ENCODE measurements at places on chromosomes 11 and 22.
A peak's percentile ranks its signal among the peaks of the same experiment; 100 is the strongest.

DNA sequence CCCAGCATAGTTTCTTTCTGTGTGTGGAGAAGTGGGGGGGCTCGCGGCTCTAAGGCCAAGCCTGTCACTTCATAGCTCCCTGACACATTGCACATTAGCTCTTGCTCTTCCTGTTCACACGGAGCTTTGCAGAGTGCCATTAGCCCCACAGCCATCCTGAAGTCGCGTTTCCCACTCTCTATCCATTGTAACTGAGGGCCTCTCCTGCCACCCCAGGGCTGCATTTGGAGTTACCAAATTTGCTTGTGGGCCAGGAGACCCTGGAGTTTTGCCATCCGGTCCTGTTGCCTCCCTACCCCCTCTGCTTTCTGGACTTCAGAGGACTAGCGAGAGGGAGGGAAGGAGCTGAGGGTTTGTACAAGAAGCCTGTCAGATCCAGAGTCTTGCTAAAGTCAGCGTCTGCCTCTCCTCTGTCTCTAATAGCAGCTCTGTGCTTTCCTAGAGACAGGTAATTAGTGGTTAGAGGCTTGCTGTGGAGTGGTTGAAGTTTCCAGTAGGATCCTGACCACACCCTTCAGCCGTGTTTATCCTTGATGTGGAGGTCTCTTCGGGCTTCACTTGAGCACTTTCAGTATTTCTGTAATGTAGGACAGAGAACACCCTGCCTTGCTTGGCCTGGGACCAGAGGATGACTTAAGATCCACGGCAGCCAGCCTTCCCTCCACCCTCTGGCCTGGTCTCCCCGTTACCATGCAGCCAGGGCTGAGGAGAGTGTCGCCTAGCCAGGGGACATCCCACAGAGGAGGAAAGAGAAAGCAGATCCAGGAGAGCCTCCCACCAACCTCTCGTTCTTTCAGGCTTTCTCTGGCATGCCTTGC is 14.1 kb downstream of the DCPS start:
- no peak for DNase-seq

GRCh38 chr11:44887636-44888035 is 63.0 kb downstream of the TP53I11 start:
- DNase-seq, result no peak

DNA sequence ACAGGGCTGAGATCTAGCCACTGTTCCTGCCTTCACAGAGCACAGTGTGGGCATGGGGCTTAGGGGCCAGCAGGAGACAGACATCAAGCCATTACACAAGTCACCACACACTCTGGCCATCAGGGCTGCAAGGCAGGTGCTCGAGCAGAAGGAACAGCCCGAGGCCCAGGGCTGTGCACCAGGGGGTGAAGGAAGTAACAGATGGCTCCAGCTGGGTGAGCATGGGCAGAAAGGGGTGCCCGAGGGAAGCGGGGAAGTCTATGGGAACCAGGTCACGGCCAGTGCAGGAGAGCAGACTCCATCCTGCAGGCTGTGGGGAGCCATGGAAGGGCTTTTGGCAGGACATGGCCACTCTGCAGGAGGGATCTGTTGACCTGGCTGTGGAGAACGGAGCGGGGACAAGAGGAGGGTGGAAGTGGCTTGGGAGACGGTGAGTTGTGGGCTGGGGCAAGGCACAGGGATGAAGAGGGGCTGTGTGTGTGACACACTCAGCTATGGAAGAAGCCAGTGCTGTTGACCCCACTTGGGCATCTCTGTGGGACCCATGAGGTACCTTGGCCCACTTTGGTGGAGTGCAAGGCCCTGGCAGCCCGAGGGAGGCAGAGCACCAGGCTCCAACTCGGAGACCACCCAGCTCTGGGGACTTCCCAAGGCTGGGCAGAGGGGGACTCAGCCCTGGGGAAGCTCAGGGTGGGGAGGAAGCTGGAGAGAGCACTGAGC is 3.6 kb downstream of the C11orf68 start:
- no peak for DNase-seq

- DNase-seq, result no peak
Measured at GRCh38 chr22:39750759-39751158, 142.8 kb downstream of the ENTHD1 start.

GRCh38 chr11:119529063-119529845 is 106.3 kb upstream of the THY1 start:
- DNase-seq, result no peak

- DNase-seq, result no peak
Measured at GRCh38 chr11:13698132-13698531, 29.7 kb downstream of the FAR1 start.

- DNase-seq, result no peak
Measured at GRCh38 chr11:127679816-127680545, 679.4 kb upstream of the KIRREL3 start.

GRCh38 chr11:75158696-75159150 is 7.8 kb downstream of the SLCO2B1 start:
- DNase-seq, result no peak

- no peak for DNase-seq
Measured at GRCh38 chr22:39185601-39186012, 33.1 kb upstream of the CBX7 start.

DNA sequence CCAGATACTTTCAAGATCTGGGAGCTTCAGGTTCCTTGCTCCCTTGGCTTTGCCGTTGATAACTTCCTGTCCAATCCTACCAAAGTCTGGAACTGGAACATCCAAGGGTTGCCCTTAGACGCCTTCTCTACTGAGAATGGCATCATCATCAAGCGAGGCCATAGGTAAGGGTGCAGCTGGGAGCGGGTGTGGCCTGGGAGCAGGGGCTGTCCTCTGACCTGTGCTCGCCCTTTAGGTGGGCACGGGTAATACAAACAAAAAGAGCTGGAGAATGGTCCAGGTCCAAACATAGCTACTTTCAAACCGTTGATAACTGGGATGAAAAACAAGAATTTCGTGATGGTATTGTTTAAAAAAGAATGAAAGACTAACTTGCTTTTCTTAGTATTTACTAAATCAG is 25.0 kb downstream of the CASP12 start:
- DNase-seq, result no peak

- no peak for DNase-seq
Measured at GRCh38 chr11:108616549-108616948, 23.0 kb upstream of the EXPH5 start.

- no peak for DNase-seq
Measured at GRCh38 chr22:36324414-36324813, 63.4 kb downstream of the MYH9 start.

GRCh38 chr11:75812542-75813040 is 2.4 kb upstream of the UVRAG start:
- no peak for DNase-seq

DNA sequence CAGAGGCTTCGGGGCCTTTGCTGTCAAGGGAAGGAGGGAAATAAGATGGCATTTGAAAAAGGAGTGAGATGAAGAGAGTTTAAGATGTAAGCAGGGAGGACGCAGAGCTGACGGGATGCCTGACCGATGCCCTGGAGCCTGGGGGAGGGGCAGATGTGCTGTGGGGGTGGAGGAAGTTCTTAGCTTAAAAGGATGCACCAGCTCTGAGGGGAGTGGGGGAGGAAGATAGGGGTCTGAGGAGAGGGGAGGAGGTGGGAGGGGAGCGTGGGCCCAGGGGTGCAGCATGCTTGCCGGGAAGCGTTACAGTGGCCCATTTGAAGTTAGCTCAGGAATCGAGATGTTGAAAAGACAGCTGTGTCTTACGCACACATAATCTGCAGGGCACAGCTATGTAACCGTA is 56.3 kb downstream of the RPS6KA4 start:
- no peak for DNase-seq

DNA sequence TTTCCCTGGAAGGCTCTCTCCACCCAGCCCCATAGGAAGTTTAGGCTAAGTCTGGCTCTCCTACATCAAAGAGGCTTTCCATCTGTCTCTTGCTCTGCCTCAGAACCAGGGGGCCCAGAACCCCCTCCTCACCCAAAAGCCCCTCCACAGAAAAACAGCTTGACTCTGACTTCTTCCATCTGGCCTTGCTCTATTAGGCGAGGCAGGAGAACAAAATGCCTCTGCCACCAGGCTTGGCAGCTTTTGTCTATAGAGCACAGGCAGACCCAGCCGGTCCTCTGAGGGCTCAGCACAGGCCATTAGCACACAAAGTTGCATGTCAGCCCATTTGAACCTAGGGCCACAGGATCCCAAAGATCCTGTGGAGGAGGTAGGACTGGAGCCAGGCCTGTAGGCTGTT is 75.7 kb upstream of the SUSD2 start:
- DNase-seq, result no peak

- DNase-seq, result no peak
Measured at GRCh38 chr22:27637604-27638003, 164.0 kb downstream of the MN1 start.

DNA sequence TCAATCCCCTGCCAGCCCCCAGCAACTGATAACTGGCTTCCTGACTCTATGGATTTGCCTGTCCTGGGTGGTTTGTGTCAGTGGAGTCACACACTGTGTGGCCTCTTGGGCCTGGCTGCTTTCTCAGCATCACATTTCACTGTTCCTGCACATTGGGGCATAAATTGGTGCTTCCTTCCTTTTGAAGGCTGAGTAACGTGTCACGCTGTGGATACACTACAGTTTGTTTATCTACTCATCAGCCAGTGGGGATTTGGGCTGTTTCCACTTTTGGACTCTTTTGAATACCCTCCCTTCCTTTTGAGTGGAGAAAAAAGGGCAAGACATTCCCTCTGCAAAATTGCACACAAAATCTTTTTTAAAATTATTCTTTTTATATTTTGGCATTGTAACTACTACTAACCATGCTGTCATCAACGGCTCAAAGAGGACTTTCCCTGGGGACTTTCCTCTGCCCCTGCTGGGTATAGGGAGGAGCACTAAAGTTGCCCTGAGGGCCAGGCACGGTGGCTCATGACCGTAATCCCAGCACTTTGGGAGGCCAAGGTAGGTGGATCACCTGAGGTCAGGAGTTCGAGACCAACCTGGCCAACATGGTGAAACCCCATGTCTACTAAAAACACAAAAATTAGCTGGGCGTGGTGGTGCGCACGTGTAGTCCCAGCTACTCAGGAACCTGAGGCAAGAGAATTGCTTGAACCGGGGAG is 7.8 kb upstream of the CELSR1 start:
- peak; percentile 88 for DNase-seq

- DNase-seq, result no peak
Measured at GRCh38 chr22:25749420-25750169, 7.6 kb downstream of the MYO18B start.

DNA sequence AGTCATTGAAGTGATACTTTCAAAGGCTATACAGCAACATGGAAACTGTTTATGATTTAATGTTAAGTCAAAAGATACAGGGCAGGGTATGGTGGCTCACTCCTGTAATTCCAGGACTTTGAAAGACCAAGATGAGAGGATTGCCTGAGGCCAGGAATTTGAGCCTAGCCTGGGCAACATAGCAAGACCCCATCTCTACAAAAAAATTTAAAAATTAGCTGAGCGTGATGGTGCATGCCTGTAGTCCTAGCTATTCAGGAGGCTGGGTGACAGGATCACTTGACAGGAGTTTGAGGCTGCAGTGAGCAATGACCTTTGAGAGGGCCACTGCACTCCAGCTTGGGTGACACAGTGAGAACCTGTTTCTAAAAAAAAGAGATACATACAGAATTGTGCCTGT is 39.3 kb upstream of the ZBED5 start:
- no peak for DNase-seq

DNA sequence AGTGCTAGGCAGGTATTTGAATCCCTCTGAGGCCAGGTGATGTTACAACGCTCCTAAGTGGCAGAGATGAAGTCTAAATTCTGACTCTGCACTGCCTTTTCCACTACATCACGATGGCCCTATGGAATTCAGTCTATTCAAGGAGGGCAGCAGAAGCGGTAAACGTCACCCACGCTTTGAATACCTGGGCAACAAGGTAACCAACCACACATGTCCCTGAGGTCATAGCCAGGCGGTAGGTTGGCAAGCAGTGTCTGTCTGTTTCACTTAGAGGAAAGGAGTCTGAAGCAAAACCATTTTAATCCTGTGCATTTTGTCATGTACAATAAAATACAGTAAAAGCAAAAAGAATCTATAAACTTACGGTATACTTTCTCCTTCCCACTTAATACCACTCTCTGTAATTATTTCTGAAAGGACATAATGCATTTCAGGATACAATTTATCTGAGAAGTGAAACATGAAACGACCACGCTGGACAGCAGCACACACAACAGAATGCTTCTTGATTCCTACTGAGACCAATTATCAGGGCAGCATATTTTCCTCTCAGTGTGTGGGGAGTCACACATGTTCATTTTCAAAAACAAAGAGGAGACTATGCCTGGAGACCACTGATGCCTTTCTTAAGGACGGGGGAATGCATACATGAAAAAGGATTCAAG is 51.3 kb downstream of the PRDM10 start:
- no peak for DNase-seq

GRCh38 chr11:72100462-72100861 is 2.6 kb downstream of the LAMTOR1 start:
- peak; percentile 43 for DNase-seq

DNA sequence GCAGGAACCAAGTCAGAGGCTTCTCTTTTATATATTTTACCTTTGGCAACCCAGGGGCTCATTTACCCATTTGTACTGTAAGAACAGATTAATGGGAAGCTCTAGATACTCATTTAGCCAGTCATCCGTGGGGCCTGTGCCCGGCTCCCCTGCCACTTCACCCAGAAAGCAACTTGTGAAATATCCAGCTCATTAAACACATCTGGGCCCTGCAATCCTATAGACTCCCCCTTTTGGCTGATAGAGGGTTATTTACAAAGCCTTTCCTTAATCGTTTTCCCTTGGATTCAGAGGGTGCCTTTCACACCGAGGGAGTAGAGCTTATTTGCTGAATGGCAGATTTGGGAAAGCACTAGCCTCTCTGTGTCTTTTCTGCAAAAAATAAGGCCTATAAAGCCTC is 118.7 kb upstream of the SORL1-AS1 start:
- no peak for DNase-seq

GRCh38 chr22:23287136-23288095 is 107.1 kb downstream of the BCR start:
- DNase-seq, result no peak

DNA sequence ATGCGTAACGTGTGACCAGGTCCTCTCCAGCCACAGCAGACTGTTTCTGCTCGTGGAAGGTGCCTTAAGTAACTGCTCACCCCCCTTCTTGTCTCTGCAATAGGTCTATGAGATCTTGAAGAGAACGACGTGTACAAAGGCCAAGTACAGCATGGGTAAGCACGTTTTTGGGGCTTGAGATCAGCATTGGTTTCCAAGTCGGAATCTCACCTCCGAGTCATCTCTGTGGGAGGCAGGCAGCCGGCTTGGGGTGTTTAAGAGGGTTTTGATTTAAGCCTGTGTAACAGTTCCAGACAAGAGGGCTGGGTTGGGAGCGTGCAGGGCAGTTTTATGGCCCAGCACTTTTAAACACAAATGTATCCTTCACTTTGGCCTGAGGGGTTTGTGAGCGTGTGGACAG is 30.1 kb downstream of the ANO1 start:
- no peak for DNase-seq

DNA sequence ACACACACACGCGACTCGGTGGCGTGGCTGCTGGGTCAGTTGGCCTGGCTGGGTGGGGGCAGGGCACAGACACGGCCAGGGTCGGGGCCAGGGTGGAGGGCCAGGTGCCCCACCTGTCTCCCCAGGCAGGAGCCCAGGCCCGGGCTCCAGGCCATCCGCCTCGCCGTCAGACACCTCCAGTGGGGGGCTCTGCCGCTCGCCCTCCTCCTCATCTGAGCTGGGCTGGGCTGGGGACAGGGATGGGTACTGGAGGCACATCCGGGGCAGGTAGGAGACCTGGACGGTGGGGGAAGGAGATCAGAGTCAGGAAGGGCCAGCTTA is 6.2 kb upstream of the MYBPC3 start:
- no peak for DNase-seq

- DNase-seq, result no peak
Measured at GRCh38 chr11:126360049-126360446, 4.6 kb downstream of the ST3GAL4 start.

- DNase-seq, result no peak
Measured at GRCh38 chr11:336659-337198, 16.1 kb upstream of the IFITM3 start.

All from suppressor macrophage treated with lipopolysaccharide for 1 hour (primary cell).